ENCODE measurements at places on chromosomes 6 and 20. TPM values are rescaled to one million over a fixed set of nuclear protein-coding genes. Genes with fewer than 3 reads are reported as not detected.

DNA sequence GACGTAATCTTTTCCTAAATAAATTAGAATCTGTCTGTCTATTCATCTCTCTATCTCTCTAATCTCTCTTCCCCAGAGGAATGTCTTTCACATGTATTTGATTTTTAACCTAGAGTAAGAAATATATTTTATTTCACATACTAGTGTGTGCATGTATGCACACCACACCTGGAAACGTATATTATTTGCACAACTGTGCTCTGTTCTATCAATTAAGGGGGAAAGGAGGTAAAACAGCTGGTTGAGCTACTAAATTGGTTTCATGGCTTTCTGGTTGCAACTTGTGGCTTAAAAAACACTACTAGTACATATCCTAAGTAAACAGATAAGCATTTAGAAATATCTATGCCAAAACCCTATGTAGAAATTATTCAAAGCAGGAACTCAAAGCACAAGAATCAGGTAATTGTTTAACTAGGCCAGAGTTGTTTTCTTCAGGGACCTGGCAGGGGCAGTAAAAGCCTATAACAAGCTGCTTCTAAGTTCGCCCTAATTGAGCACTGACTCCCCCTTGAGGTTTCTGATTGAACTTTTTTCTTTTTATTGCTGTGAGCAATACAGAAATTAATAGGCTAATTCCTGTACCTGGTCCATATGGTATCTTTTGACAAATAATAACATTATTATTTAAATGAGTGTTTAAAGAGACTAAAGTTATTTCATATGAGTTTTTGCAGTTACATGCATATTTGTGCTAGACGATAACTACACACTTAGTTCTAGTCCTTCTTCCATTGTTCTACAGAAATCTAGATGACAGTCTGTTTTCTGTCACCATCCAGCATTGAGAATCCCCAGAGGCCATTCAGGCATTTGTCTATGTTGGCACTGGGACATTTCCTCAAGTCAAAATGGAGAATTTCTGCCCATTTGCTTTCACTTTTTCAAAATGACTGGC, 88.6 kb downstream of the MCHR2 start:
- no peak overlapping the region for H3K27ac ChIP-seq
- no peak overlapping the region for H3K4me3 ChIP-seq
- peaks cover 26% of the 10 kb centered on the region for H3K27me3 ChIP-seq
- H3K36me3 ChIP-seq: no peaks in the 10 kb centered on the region
- H3K4me1 ChIP-seq: no peaks in the 10 kb centered on the region

- no peaks in the 10 kb centered on the region for H3K36me3 ChIP-seq
- no peak for DNase-seq
- H3K4me3 ChIP-seq: no peak overlapping the region
- H3K4me1 ChIP-seq: no peaks in the 10 kb centered on the region
- H3K27ac ChIP-seq: no peak overlapping the region
Observed at GRCh38 chr6:145212813-145213212, 522.5 kb downstream of the EPM2A start.

- no peak for DNase-seq
- no peak overlapping the region for H3K4me3 ChIP-seq
- H3K27ac ChIP-seq: peak overlapping the region; percentile 47
- H3K4me1 ChIP-seq: peaks cover 28% of the 10 kb centered on the region
- no peaks in the 10 kb centered on the region for H3K36me3 ChIP-seq
Observed at GRCh38 chr6:40958738-40959137, 80.3 kb downstream of the UNC5CL start.

DNA sequence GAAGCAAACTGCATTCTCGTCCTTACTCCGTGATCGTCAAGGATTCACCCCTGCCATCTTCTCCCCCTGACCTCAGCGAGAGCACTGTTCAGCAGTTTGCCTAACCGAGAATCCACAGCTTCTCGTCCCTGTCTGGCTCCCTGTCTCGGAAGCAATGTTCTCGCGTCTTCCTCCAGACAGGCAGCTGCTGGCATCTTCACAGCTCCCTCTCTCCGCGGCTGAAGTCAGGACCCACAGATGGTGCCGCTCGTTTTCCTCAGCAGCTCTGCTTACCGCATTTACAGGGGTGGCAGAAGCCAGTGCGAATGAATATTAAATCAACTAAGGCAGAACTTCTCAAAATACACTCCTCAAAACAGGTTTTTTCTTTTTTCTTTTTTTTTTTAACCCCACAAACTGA, 18.9 kb upstream of the SLC22A2 start:
- no peaks in the 10 kb centered on the region for H3K4me1 ChIP-seq
- no peak for DNase-seq
- no peaks in the 10 kb centered on the region for H3K36me3 ChIP-seq

DNA sequence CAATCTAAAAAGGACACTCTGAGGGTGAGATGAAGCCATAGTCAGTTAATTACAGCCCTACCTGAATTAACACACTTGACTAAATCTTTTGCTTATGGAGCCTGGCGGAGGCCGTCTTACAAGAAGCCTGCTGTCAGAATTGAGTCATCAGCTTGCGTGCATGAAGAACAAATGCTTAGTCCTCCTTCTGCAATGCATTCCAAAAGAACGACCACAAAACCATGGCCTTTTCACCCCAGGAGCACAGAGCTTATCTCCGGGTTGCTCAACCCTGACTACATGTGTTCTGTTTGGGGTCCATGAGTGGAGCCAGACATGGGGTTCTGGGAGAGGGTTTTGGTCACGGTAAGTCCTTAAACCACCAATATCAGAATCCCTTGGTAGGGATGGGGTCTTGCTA, 318.1 kb downstream of the CLIC5 start:
- H3K4me3 ChIP-seq: no peak overlapping the region
- H3K4me1 ChIP-seq: no peaks in the 10 kb centered on the region
- H3K27me3 ChIP-seq: no peaks in the 10 kb centered on the region

DNA sequence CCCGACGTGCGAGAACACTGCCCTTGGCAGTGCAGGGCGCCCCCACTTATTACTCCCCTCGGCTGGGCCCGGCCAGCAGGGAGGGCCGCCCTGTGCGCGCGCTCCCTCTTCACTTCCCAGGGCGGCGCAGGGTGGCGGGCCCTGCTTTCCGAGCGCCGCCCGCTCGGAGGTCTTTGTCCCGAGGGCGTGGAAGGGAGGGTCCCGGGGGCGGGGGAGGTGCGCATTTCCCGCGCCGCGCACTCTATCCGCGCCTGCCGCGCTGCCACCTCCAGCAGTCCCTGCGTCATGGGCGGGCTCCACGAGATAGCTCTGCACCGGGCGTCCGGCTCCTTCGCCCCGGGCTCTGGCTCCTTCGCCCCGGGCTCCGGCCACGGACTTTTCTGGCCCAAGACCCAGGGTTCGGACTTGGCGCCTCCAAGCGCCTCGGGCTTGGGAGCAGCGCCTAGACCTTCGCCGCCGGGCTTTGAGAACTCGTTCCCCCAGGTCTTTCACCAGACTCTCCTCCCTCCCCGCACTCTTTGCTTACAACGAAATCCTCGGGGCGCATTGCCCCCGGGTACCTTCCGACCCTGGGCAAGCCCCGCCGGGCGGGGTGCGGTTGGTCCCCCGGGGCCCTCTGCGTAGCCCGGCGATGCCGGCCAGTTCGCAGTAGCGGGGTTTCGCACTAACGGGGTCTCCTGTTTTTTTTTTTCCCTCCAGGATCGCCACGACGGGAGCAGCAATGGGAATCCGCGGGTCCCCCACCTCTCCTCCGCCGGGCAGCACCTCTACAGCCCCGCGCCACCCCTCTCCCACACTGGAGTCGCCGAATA, 1.6 kb downstream of the TFAP2C start:
- H3K4me1 ChIP-seq: no peaks in the 10 kb centered on the region
- H3K27me3 ChIP-seq: peaks cover 96% of the 10 kb centered on the region
- no peaks in the 10 kb centered on the region for H3K36me3 ChIP-seq
- H3K27ac ChIP-seq: no peak overlapping the region

DNA sequence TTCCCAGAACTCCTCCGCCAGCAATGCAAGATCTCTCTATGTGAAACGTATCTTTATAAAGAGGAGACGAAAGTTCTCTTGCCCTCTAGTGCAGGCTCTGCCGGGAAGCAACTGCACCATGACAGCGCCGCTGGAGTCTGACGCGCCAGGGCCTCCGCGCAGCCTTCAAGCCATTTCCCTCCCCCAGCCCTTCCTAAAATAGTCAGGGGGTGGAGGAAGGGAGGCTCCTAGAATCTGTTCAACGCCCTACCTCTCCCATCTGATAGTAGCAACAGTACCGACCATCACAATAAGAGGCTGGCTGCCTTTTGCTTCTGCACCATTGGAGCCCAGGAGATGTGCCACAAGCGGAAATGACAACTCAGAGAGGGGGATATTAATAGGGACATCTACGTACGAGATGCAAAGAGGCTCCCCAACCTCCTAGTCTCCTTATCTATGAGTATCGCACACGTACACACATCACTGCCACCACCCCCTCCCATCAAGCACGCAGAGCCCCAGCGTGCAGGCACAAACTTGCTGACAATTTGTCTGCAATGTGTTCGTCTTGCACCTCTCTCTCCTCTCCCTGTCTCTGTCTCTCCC, 1.0 kb downstream of the SYNE1 start:
- peak overlapping the region; percentile 59 for H3K4me3 ChIP-seq
- no peaks in the 10 kb centered on the region for H3K36me3 ChIP-seq
- peaks cover 6% of the 10 kb centered on the region for H3K4me1 ChIP-seq
- H3K27me3 ChIP-seq: no peaks in the 10 kb centered on the region
- DNase-seq: peak; percentile 56

DNA sequence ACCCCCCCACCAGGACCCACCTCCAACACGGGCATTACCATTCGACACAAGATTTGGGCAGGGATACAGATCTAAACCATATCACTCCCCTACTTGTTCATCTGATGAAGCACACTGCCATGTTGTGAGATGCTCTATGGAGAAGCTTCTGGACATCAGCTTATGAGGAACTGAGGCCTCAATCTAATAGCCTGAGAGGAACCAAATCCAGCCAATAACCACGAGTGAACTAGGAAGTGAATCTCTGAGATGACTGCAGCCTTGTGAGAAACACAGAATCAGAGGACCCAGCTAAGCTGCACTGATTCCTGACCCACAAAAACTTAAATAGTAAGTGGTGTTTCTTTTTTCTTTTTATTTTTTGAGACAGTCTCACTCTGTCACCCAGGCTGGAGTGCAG, 21.6 kb upstream of the ZBTB2 start:
- H3K27me3 ChIP-seq: no peaks in the 10 kb centered on the region
- H3K4me1 ChIP-seq: no peaks in the 10 kb centered on the region
- no peak for DNase-seq
- H3K36me3 ChIP-seq: peaks cover 51% of the 10 kb centered on the region
- H3K27ac ChIP-seq: no peak overlapping the region

- H3K27me3 ChIP-seq: no peaks in the 10 kb centered on the region
- no peak overlapping the region for H3K27ac ChIP-seq
- peaks cover 3% of the 10 kb centered on the region for H3K4me1 ChIP-seq
- H3K36me3 ChIP-seq: peaks cover 68% of the 10 kb centered on the region
- no peak overlapping the region for H3K4me3 ChIP-seq
Observed at GRCh38 chr6:85494547-85495536, 45.0 kb downstream of the NT5E start.

DNA sequence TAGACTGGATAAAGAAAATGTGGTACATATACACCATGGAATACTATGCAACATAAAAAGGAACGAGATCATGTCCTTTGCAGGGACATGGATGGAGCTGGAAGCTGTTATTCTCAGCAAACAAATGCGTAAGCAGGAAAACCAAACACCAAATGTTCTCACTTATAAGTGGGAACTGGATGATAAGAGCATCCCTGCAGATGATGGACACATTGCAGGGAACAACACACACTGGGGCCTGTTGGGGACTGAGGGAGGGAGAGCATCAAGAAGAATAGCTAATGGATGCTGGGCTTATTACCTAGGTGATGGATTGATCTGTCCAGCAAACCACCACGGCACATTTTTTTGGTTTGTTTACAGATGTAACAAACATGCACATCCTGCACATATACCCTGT, 470.5 kb upstream of the CITED2 start:
- H3K27ac ChIP-seq: no peak overlapping the region
- DNase-seq: no peak
- no peaks in the 10 kb centered on the region for H3K36me3 ChIP-seq

DNA sequence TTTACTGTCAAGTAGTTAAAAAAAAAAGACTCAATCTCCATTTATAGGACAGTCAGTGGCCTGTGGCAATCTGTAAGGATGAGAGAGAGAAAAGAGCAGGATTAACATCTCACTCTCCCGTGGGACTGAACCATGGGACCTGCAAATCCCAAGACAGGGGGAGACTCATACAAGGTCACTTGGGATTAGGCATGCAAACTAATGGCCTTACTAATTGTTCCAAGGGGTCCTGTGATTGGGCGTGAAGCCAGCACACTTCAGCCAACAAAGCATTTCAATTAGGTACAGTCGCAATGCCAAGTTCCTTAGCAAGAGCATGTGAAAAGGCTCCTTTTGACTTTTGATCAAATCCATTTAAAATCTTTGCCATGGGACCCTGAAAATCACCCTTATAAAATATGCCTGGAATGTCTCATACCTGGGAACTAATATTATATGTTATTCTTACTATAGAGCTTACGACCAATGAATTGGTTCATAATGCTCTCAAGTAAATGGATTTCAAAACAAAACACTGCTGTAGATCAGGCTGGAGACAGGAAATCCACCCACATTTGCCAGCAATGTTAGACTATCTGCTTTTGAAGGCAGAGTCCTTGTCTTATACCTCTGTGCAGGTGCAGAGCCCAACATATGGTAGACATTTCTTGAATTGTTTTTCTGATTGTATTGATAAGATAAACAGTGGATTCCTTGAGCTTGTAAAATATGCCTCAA, 412.5 kb downstream of the GJA1 start:
- DNase-seq: no peak
- H3K36me3 ChIP-seq: no peaks in the 10 kb centered on the region
- H3K4me1 ChIP-seq: peaks cover 13% of the 10 kb centered on the region
- H3K27ac ChIP-seq: no peak overlapping the region

DNA sequence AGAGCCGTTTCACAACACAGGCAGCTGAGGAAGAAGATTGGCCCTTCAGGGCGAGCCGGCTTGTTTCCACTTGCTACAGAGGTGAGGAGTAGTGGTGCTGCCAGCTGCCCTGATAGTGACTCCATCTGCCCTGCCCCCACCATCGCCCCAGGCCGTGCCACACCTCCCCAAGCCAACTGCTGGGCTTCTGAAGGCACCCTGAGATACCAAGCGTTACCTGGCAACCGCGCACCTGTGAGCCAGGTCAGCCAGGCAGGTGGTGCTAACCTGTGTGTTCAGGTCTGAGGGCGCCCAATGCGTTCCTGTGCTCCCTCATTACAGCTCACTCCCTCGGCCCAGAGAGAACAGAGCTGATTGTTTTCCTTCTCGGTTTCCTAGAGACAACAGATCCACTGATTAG, 299.1 kb upstream of the ID4 start:
- no peaks in the 10 kb centered on the region for H3K4me1 ChIP-seq
- no peak overlapping the region for H3K4me3 ChIP-seq
- H3K27me3 ChIP-seq: no peaks in the 10 kb centered on the region
- no peaks in the 10 kb centered on the region for H3K36me3 ChIP-seq
- H3K27ac ChIP-seq: no peak overlapping the region

RIPOR2 gene
- polyA plus RNA-seq: 0.05 TPM

HEY2 gene
- polyA plus RNA-seq: not detected

TMEM242 gene
- 8.3 TPM for polyA plus RNA-seq

TAB2 gene
- polyA plus RNA-seq: 24.4 TPM

TMEM217 gene
- 2.0 TPM for polyA plus RNA-seq

VGLL2 gene
- polyA plus RNA-seq: 0.02 TPM

PSORS1C2 gene
- not detected for polyA plus RNA-seq
